ENCODE measurements at places on chromosomes 2 and 18.

- DNase-seq: no peak
These were observed 901.4 kb downstream of the DCDC2C start for GRCh38 chr2:4604767-4605166.

- DNase-seq: no peak
These were observed 114.5 kb downstream of the ADCYAP1 start for GRCh38 chr18:1019191-1019590.

DNA sequence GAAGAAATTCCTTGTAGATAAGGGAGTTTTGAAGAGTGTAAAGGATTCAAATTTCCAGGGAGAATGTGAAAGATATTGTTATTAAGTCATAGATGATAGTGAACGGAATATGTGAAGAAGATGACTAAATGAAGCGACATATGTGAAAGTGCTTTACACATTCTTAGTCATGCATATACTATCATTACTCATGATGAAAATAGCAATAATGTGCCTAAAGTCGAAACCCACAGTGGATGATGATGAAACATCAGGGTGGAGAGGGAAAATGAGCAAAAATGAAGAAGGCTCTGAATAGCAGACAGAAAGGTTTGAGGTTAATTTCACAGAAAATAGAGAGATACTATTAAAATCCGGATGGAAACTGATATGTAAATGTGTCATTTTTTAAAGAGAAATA is 1237.1 kb downstream of the LRP1B start:
- no peak for DNase-seq

GRCh38 chr2:71482055-71482454 is 28.7 kb downstream of the DYSF start:
- DNase-seq: no peak

DNA sequence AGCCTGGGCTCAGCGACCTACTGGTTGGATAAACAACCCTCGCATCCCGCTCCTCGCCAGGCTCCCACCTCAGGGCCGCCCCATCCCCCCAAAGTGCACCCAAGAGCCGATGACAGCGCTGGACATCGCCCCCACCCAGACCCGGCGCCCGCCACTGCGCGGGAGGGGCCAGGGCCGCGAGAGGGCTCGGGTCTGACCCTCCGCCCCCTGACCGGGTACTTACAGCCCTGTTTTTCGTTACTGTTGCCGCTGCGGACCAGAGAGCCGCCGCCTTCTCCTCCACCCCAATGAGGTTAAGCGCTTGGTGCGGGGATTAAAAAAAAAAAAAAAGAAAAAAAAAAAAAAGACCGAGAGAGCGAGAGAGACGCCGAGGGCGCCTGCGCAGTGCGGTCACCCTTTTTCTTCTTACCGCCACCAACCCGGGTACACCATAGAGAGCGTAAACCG is at the start of gene CLASP1:
Gene CLASP1 (minus strand): TSS at position 314 of the 447 bp plus-strand sequence. CDS start 43,567 bp downstream, outside the sequence.
- DNase-seq: peak; percentile 1

DNA sequence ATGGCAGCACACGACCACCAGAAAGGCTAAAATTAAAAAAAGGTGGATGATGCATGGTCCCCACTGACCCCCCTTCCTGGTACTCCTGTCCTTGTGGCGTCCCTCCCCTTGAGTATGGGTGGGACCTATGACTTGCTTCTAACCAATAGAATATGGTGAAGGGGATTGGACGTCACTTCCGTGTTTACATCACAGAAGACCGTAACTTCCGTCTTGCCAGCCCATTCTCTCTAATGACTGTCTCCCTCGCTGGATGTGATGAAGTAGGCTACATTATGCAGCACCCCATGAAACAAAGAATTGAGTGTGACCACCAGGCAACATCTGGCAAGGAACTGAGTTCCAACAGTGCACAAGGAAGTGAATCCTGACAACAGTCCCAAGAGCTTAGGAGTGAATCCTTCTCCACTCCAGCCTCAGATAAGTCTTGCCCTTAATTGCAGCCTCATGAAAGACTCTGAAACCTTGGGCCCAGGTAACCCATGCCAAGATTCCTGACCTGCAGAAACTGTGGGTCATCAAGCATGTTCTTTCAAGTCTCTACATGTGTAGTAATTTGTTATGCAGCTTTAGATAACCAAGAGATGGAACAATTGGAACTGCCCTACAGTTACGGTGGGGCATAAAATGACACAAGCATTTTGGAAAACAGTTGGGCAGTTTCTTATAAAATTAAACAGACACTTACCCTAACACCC is 80.1 kb upstream of the NPAS2 start:
- DNase-seq: no peak

GRCh38 chr2:76008001-76008702 is 297.4 kb upstream of the GCFC2 start:
- no peak for DNase-seq

DNA sequence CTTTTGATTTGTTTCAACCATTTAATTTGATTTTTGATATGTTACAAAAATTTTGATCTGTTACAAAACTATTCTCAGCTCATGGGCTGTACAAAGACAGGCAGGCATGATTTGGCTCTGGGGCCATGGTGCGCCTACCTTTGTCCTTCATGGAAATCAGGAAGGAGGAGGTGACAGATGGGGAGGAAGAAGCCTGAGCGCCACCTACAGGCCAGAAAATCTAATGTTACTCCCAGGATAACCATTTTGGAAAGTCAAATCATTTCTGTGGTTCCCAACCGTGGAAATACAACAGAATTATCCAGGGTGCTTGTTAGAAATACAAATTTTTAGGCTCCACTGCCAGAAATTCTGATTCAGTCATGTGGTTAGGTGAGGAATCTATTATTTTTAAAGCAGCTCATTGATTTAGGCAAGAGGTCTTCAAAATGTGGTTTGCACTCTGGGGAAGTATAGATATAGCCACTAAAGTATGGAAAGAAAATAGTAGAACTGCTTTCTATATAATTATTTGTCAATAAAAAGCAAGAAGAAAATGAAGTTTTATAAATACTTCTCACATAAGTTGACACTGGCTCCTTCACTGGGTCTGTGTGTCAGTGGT is 93.9 kb downstream of the EVA1A start:
- DNase-seq: no peak

DNA sequence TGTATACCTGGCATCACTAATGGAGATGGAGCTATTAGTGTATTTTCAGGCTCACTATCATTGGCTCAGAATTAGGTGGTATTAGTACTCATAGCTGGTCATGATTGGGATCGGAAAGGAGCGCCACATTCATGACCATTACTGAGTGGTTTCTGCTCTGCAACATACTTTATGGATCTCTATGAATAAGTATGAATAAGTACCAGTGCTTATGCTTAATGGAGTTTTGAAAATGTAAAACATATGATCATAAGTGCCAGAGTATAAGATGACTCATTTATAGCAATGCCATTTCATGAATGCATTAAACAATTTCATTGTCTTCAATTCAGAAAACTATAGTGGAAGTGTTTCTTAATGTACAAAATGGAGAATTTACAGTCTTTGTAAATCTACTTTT is 156.7 kb downstream of the GALNT3 start:
- no peak for DNase-seq

DNA sequence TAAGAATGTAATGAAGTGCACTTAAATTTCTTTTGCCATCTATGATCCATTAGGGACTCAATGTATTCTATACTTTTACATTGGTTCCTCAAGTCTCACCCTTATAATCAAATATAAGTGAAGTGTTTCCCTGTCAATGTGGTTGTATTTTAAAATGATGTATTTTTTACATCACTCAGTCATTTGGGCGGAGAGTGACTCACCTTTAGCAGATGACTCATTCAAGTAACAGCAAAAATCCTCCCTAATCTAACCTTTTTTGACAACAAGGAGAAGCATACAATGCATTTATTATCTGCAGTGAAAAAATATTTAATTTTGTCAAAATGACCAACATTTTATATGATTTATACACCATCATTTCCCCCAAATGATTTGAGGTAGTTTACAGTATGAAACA is 94.4 kb downstream of the FANCL start:
- no peak for DNase-seq

DNA sequence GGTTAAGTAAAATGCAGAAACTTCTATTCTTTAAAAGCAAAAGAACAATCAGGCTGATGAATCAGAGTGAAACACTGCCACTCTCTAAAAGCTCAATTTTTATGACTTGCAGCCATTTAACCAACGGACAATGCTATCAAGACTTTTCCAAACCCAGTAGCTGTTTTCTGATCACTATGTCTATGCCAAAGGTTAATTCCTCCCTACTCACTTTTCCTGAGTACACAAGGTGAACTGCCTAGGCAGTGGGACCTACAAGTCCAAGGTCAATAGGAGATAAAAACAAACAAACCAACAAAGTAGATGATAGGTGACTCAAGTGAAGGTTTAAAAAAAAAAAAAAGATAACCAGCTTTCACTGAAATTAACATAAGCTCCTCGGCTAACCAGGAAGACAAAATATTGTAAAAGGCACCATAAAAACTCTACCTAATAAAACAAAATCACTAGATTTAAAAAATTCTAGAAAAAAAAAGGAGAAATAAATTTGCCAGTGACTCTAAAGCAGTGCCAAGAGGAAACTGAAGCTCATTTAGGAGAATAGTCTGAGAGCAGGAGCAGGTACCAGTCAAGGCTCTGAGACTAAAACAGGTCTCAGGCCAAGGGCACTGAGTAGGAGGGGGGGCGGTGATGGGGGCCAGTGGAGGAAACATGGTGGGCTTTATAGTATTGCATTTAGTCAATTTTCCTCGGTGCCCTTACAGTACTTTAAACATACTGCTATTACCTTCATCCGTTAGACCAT is 134.1 kb upstream of the DLGAP1 start:
- DNase-seq: no peak

DNA sequence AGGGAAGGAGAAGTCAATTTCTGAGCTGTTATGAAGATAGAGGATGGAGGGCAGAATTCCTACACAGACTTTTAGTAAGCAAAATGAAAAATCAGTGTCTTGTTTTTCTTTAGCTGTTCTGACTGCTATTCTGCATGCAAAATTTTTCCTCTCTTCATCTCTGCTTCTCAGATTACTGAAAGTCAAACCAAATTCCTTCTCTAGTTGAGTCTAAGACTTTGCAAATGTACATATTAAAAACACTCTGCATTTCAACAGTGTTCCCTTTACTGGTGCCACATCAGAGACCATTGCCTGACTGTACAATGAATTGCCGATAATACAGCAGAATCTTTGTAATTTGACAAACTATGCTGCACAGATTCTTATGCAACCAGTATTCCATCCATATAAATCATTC is 198.8 kb downstream of the EXOC6B start:
- DNase-seq: no peak

- DNase-seq: no peak
These were observed 236.5 kb upstream of the SALL3 start for GRCh38 chr18:78743078-78743477.

DNA sequence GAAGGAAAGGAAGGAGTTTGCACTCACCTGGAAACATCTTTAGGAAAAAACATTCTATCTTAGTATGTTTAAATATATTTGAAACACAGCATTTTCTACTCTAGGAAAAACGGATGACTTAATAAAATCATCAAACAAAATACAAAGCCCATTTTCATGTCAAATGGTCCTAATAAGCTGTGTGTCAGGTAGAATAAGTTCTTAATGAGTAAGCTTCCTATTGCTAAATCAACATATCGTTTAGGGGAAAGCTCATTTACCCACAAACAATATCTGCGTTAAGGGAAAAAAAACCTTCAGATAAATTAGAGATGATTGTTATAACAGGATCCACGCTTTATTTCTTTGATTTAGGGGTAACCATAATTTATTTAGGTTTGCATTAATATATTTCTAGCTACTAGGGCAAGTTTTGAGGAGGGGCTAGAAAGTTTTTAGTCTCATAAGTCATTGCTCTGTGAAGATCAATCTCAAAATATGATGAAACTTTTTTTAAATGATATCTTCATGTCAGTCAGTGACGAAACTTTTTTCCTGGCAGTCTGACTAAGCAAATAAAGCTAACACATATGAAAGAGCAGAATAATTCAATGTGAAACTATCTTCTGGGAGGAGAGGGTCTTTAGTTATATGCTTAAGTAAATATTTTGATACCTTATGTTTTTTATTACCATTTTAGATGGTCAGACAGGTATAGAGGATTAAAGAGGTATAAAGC is 147.1 kb downstream of the WDSUB1 start:
- no peak for DNase-seq

GRCh38 chr2:141048951-141049350 is 1081.9 kb downstream of the LRP1B start:
- no peak for DNase-seq

DNA sequence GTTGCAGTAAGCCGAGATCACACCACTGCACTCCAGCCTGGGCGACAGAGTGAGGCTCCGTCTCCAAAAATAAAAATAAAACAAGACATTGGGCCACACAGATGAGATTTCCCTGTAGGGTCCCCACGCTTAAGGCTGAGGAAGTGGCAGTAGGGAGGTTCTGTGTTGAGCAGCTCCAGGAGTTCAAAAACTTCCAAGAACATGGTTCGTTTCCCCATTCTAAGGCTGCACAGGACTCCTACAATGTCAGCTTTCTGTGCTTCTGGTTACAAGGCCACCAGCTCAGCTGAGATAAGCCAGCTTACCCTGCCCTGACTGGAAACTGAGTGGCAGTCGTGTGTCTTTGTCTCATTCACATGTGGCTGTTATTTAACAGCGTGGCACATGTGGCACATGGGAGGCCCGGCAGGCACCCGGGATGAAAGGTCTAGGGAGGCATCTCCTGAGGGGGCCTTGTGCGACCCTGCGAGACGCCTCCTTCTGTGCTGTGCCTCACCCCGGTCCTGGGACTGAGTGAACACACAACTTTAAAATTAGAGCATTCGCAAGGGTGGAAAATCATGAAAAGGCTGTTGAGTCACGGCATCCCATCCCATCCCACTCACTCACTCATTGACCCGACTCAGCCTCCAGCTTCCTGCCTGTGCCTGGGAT is 7.7 kb downstream of the ITGB1BP1 start:
- DNase-seq: no peak

- no peak for DNase-seq
These were observed 589.0 kb upstream of the ACVR2A start for GRCh38 chr2:147255812-147256211.
